ENCODE measurements at places on chromosomes 11 and 22.

- no peak for DNase-seq
Measured at GRCh38 chr11:79206951-79207350, 233.9 kb downstream of the TENM4 start.

GRCh38 chr11:83042964-83043711 is 28.6 kb downstream of the RAB30 start:
- no peak for DNase-seq

- DNase-seq = no peak
Measured at GRCh38 chr22:39266398-39267030, 21.7 kb upstream of the PDGFB start.

GRCh38 chr22:36405671-36406538 is 18.1 kb upstream of the MYH9 start:
- peak; percentile 52 for DNase-seq

DNA sequence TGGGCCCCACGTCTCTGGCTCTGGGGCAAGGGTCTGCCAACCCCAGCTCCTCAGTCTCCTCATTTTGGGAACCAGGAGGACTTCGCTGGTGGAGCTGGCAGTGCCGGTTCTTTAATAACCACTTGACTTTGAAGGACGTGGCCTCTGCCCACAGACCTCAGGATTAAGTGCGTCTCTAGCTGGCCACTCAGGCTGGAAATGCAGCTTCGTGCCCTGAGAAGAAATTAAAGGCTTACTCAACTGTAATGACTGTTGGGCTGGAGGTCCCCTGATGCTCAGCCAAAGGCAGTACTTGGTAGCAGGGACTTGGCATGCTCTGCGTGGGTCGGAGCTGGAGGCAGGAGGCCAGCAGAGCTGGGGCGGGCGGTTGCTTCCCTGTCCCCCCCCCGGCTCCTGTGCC is 16.7 kb upstream of the PARVG start:
- no peak for DNase-seq

DNA sequence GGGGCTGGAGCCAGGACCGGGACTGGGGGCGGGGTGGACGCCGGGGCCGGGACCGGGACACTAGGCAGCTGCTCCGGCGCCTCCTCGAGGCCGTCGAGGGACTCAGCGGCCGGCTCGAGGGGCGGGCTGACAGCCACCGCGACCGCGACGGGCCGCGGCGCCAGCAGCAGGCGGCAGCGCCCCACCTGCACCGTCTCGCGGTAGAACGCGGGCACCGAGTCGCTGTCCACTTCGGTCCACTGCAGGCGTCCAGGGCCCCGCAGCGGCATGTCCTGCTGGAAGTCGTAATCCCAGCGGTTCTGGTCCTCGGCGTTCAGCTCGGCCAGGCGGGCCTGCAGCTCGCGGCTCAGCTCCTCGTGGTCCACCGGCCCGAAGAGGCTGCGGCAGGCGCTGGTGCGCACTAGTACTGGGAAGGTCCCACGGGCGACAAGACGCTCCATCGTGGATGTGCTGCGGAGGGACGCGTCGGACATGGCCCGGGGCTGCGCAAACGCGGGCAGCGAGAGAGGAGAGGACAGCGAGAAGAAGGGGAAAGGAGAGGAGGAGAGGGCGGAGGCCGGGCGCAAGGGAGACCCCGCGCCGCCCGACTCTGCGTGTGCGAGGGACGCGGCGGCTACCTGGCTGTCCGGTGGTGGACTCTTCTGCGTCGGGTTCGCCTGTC is 428 bp downstream of the CDKN1C start:
- peak; percentile 12 for DNase-seq

DNA sequence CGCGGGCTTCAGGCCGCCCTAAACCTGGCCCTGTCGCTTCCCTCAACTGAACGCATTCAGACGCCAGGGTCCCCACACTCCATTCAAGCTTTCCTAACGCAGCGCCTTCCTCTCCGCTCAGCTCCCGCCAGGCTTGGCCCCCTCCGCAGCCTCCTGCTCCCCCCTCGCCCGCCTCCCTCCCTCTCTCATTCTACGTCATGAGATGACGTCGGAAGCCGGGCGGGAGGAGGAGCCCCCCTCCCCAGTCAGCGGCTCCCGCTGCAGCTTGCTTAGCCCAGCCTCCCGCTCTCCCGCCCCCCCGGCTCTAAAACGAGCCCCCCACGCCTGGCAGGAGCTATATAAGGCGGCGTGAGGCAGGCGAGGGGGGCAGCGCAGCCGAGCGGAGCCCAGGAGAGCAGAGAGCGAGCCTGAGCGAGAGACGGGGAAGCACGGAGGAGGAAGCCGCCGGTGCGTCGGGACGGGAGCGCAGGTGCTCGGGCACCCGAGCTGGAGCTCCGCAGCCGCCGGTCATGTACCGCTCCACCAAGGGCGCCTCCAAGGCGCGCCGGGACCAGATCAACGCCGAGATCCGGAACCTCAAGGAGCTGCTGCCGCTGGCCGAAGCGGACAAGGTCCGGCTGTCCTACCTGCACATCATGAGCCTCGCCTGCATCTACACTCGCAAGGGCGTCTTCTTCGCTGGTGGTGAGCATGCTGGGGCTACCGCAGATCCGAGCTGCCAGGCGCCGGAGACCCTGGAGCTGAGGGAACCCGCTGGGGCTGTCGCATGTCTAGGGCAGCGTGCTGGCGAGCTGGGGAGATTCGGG is at the start of gene NPAS4:
TSS of gene NPAS4 (plus strand) at position 365 of the 806 bp plus-strand sequence. CDS start at position 510, 145 bp downstream.
- DNase-seq = no peak

- no peak for DNase-seq
Measured at GRCh38 chr22:31556627-31557203, 60.4 kb downstream of the SFI1 start.

GRCh38 chr11:29333993-29334775 is 682.6 kb downstream of the KCNA4 start:
- no peak for DNase-seq

- DNase-seq = no peak
Measured at GRCh38 chr11:64000740-64001483, 14.7 kb downstream of the OTUB1 start.

- DNase-seq = no peak
Measured at GRCh38 chr11:111715142-111715816, 50.9 kb downstream of the PPP2R1B start.

DNA sequence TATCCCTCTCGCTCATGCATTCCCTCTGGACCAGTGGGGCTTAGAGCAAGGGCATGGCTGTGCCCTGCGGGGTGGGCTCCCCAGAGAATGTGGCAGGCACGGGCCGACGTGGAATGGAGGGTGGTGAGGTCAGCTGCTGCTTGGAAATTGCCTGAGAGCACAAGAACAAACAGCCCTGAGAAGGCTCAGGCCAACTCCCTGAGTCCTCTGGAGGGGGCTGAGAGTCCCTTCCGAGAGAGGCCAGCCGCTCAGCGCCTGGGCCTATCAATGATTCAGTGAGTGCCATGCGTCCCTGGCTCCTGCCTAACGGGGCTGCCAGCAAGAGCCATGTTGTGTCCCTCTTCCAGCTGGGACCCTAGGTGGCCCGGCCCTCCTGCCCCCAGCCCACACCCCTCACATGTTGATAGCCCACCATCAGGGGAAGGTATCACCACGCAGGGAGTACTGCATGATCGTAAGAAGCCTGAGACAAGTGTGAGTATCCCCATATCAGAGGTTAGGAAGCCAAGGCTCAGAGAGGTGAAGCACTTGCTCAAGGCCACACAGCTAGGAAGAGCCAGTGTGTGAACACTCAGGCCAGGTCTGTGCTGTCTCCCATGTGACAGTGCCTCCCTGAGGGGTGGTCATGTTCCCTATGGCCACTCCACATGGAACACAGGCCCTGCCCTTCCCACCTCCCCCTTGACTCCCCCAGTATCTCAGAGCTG is 55.8 kb downstream of the NECTIN1 start:
- no peak for DNase-seq

DNA sequence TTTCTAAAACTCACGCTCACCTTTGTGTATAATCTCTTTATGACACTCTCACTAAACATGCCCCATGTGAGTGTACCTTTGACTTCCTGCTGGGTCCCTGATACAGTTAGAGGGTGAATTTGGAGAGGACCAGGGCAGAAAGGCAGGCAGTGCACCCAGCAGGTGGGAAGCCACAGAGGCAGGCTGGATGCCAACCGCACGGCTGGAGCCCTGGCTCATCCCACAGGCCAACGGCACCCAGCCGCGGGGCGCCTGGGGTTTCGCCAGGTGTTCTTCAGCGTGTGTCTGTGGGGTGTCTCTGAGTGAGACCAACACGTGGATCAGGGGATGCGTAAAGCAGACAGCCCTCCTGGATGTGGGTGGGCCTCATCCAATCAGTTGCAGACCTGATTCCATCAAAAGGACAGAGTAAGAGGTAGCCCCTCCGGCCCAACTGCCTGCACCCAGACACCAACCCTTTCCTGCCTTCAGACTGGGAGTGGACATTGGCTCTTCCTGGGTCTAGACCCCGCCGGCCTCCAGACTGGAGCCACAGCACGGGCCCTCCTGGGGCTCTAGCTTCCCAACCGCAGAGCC is 51.6 kb downstream of the DHCR7 start:
- DNase-seq = no peak

GRCh38 chr11:46252373-46252914 is 25.0 kb upstream of the CREB3L1 start:
- no peak for DNase-seq

GRCh38 chr11:11913395-11913794 is 71.6 kb downstream of the USP47 start:
- DNase-seq = no peak

GRCh38 chr11:43360361-43361032 is 1.8 kb downstream of the TTC17 start:
- no peak for DNase-seq

- no peak for DNase-seq
Measured at GRCh38 chr11:1156506-1157340, 1.0 kb upstream of the MUC5AC start.

- no peak for DNase-seq
Measured at GRCh38 chr11:19602406-19602805, 110.2 kb upstream of the NAV2 start.

DNA sequence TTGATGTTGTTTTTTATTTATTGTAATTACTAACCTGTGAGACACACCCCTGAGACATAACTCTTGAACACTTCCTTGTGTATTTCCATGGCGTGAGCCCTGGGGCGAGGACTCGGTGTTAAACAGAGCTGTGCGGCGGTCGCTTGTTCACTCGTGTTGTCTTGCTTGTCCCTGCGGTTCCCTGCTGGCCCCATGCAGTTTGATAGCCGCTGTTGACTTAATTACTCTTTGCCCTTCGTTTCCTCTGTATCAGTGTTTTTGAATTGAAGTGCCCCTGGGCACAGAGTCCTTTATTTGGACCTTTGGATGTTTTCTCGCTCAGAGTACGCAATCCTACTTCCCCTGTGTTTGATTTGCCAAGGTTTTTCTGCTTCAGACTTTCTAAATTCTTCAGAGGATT is 52.7 kb downstream of the TBC1D22A start:
- DNase-seq = no peak

Data from activated effector memory CD4-positive, alpha-beta T cell treated with Interleukin-2 at 50 U/mL for 16 hours (primary cell).